ENCODE measurements at places on chromosomes 2 and 18. TPM values are rescaled to one million over a fixed set of nuclear protein-coding genes. Genes with fewer than 3 reads are reported as not detected.

UGT1A10 gene
- total RNA-seq, result not detected

KCNS3 gene
- total RNA-seq, result under 0.01 TPM

TRIM54 gene
- total RNA-seq, result 0.09 TPM

CDCA7 gene
- total RNA-seq, result 2.3 TPM

HOXD4 gene
- total RNA-seq, result not detected

VIL1 gene
- total RNA-seq, result not detected

MTX2 gene
- total RNA-seq, result 16.9 TPM

LONRF2 gene
- under 0.01 TPM for total RNA-seq

ABCG8 gene
- total RNA-seq, result not detected

Data from bronchial smooth muscle cell (primary cell).